Vein endothelial cell (primary cell): ENCODE measurements at places on chromosomes 13 and 19. TPM values are rescaled to one million over a fixed set of nuclear protein-coding genes. Genes with fewer than 3 reads are reported as not detected.

The CGB1 gene
- total RNA-seq, result not detected in 2 replicates

The SCN1B gene
- total RNA-seq, result 9.5 and 10.3 TPM in 2 replicates

The CEACAM8 gene
- total RNA-seq, result not detected in 2 replicates

The CYP4F12 gene
- total RNA-seq, result not detected in 2 replicates

The TEX26 gene
- not detected in 2 replicates for total RNA-seq

The ZNF583 gene
- 5.8 and 7.5 TPM in 2 replicates for total RNA-seq

The OR10H1 gene
- not detected in 2 replicates for total RNA-seq

The KLK15 gene
- total RNA-seq, result not detected in 2 replicates

The KIR2DL4 gene
- total RNA-seq, result not detected in 2 replicates

The ASF1B gene
- total RNA-seq, result 11.4 and 20.4 TPM in 2 replicates

The ALOX5AP gene
- total RNA-seq, result 0.33 and 0.38 TPM in 2 replicates

The ZNF154 gene
- 0.33 and 3.7 TPM in 2 replicates for total RNA-seq

The NXNL1 gene
- total RNA-seq, result not detected in 2 replicates

The PDE4C gene
- 0.33 TPM in 1 of 2 replicates, not detected in the other for total RNA-seq

The ZNF442 gene
- 0.65 and 1.5 TPM in 2 replicates for total RNA-seq

The FGF21 gene
- total RNA-seq, result not detected in 2 replicates

The ZNF724 gene
- total RNA-seq, result 8.8 and 9.6 TPM in 2 replicates

The EIF3K gene
- 369 and 446 TPM in 2 replicates for total RNA-seq

The FAM216B gene
- total RNA-seq, result not detected in 2 replicates

The KCNN4 gene
- 0.48 TPM in 1 of 2 replicates, not detected in the other for total RNA-seq

The DCUN1D2 gene
- total RNA-seq, result 8.4 and 8.8 TPM in 2 replicates

The DIRAS1 gene
- 0.29 TPM in 1 of 2 replicates, not detected in the other for total RNA-seq

The MEDAG gene
- 19.4 and 31.4 TPM in 2 replicates for total RNA-seq

The ZNF431 gene
- 5.2 and 6.2 TPM in 2 replicates for total RNA-seq

The HSH2D gene
- total RNA-seq, result not detected in 2 replicates

The ZNF93 gene
- total RNA-seq, result 5.9 and 12.8 TPM in 2 replicates
